ENCODE measurements at places on chromosomes 6 and 20. TPM values are rescaled to one million over a fixed set of nuclear protein-coding genes. Genes with fewer than 3 reads are reported as not detected.

LST1 gene
- polyA plus RNA-seq = not detected

DNA sequence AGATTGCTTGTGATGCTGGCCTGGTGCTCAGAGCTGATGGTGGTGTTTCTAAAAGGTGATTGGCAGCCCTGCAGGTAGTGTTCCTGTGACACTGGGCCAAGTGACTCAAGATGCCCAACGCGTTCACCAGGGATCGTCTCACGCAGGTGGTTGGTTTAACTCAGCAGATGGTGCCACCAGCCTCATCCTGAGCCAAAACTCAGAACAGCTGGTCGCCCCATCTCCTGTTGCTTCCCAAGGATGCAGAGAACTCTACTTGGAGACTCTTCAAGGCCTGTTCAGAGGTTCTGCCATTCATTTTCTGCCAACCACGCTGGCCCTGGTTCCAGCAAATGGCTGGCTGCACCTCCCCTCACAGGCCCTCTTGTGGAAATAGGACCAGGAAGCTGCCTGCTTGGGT lies 394.4 kb downstream of the CDH26 start:
- no peak for DNase-seq

DNA sequence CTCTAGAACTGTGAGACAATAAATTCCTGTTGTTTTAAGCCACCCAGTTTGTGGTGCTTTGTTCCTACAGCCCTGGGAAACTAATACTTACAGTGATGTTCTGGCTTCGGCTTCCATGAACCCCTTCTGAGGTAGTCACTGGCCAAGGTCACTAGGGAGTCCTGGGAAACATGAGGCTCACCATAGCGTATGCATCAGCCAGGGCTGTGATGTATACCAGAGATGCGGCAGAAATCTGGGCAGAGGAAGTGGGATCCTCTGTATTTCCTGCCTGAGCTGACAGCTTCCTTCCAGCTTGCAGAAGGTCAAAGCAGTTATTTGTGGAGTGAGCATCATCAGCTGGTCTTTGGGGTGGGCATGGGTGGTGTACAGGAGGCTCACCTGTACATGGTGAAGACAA lies 27.9 kb downstream of the KAT14 start:
- no peak for DNase-seq

DNA sequence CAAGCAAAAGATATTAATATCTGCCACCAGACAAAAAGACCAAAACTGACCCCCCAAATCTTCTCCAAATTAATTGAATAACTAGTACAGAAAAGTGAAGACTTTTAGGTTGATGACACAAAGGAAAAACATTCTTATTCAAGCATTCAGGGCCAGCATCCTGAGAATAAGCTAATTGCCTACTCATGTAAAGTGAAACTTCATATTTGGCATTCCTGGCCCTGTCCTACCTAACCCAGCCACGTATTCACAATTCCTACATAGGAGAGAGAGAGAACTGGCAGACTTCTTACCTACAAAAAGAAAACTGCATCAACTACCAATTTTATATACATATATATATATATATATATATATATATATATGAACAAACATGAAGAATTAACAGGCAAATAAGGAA lies 4.9 kb upstream of the ASCC3 start:
- DNase-seq = peak; percentile 10

DNA sequence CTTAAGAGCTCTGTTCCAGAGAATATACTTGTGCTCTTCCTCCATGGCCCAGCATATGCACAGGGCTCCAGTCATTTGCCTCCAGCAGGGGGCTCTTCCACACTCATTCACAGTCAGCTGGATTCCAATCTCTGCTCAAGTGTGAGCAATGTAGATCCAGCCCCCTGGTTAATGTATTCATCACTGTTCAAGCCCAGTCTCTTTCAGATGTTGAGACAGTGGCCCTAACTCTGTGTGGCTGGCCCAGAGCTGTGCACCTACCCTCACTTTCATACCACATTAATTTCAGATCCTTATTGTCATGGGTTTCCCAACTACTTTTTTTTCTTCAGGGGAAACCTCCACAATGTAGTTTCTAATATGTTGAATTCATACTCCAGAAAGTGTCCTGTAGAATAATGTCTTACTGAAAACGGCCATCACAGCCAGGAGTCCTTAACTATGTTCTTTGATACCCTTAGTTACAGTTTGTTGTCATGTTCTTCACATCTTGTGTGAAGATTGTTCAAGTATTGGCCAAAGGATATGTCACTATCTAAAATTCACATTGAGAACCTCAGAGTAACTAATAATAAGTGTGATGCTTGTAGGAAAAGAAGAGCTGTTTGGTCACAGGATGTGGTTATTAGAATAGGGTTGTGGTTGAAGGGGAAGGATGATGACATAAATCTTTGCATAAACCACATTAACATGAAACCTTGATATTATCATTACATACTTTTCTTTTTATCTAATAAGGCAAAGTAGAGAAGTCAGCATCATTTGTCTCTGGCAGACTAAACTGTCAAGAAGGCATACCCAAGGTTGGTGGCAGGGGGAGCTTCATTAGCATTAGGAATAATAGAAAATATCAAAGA lies 14.4 kb upstream of the HLA-DQA1 start:
- DNase-seq = no peak

DNA sequence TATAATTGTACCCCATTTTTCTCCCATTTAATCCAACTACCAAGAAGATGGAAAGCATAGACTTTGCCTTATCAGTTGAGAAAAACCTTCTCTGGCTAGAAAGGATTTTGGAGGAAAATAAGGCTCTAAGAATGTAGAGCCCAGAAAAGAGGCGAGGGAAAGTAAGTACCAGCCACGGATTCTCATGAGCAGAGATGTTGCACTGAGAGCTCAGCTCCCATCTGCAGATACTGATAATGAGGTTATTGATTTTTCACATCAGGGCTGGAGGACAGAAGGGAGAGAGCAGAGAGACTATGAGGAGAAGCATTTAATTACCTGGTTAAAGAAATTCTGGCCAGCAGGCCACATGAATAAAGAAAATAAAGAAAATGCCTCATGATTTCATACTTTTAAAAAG lies 104.4 kb upstream of the FAM184A start:
- no peak for DNase-seq

DNA sequence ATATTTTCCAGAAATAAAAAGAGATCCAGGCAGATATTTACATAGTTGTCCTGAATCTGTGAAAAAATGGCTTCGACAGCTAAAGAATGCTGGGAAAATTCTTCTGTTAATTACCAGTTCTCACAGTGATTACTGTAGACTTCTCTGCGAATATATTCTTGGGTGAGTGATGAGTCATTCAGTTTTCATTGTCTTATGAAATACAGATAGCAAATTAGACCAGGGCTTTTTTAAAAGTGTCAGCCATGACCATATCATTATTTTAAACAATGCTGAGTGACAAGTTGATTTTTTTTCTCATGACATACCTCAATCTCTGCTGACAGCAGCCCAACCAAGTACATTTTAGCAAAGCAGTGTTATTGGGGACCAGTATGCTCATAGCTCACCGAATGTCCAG lies 32.8 kb downstream of the TSPYL4 start:
- no peak for DNase-seq

DNA sequence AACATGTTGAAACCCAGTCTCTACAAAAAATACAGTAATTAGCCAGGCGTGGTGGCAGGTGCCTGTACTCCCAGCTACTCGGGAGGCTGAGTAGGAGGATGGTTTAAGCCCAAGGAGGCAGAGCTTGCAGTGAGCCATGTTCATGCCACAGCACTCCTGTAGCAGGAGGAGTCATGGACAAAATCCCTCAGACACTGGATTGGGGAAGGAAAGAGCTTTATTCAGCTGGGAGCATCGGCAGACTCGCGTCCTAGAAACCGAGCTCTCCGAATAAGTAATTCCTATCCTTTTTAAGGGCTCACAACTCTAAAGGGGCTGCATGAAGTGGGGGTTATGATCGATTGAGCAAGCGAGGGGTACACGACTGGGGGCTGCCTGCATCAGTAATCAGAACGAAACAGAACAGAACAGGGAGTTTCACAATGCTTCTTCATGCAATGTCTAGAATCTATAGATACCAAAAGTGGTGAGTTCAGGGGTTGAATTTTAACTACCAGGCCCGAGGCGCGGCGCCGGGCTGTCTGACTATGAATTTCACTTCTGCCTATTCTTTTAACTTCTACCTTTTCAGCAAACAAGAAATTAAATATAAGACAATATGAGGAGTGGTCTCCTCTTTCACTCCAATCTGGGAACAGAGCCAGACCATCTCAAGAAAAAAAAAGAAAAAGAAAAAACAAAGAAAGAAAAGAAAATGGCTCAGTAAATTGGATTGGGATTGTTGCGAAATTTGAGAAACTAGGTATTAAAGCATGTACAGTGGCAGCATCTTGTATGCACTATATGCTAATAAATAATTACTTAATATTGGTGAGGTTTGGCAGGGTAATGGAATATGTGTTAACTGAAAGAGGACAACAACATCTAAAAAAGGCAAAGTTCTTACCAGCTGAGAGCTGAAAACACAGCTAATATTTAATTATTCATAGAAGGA lies 23.6 kb downstream of the HMGN4 start:
- DNase-seq = no peak

Data from AG04450 (cell line).